Activated CD4-positive, alpha-beta memory T cell treated with anti-CD3 and anti-CD28 coated beads, Interleukin-2, amount 10 ng/mL, durations not matched to agents 7 days and 5 days (primary cell): ENCODE measurements at places on chromosomes 16 and 17.
A peak's percentile ranks its signal among the peaks of the same experiment; 100 is the strongest.

GRCh38 chr17:68612923-68613292, 11.7 kb upstream of the FAM20A start:
- no peak for DNase-seq

GRCh38 chr16:48244863-48245195, 729 bp downstream of the LONP2 start:
- no peak for DNase-seq

DNA sequence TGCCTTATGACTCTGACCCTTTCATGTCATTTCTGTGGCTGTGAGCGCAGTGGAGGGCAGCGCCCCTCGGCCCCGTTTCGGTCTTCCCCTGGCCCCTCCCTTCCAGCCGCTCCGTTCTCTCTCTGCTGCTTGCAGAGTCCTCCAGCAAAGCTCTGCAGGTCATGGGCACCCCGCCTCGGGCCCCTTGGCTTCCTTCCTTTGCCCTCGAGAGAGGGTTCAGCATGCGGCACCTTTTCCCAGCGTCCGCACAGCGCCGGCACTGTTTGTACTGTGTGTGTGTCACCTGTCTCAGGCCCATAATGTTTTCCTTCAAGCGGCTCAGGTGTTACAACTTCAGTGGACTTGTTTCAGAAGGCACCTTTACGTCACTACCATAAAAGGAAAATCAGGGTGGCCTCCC, 98.5 kb downstream of the RAP1GAP2 start:
- DNase-seq = no peak

- no peak for DNase-seq
Measured at GRCh38 chr17:17366941-17367875, 64.0 kb downstream of the NT5M start.

DNA sequence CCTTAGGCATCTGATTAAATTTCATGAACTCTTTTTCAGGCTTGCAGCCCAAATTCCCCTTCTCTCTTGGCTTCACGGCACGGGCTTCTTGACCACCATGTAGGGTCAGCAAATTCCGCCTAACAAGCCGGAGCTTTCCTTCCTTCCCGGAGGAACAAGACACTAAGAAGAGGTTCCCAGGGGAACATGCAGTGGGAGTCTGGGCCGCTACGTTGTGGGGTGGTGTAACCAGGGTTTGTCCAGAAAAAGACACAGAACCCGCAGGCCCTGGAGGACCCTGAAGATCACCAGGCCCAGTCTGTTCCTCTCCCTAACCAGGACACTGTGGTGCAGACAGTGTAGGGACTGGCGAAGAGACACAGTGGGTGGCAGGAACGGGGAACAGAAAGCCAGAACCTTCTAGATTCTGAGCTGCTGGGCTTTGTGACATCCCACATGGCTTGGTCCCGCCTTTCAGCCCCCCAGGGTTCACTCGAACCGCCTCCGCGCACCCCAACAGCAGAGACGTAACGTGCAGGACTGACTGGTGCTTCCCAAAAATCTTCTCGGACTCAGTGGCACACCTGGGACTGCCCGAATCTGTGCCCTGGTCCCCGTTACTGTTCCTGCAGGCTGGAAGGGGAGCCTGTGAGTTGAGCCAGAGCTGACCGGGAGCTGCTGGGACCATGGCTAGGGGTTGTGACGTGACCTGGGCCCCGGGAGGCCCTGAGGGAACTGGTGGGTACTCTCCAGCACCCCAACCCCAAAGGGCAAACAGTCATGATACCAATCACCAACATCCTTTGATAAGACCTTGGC, 55.2 kb downstream of the TBC1D16 start:
- no peak for DNase-seq

GRCh38 chr16:21685034-21685455, 21.3 kb downstream of the OTOA start:
- DNase-seq = no peak

GRCh38 chr17:36921095-36921851, 16.0 kb upstream of the LHX1 start:
- peak; percentile 52 for DNase-seq

GRCh38 chr17:10756185-10756584, 26.4 kb upstream of the TMEM220 start:
- DNase-seq = no peak
